ENCODE measurements at places on chromosomes 5 and 9.

DNA sequence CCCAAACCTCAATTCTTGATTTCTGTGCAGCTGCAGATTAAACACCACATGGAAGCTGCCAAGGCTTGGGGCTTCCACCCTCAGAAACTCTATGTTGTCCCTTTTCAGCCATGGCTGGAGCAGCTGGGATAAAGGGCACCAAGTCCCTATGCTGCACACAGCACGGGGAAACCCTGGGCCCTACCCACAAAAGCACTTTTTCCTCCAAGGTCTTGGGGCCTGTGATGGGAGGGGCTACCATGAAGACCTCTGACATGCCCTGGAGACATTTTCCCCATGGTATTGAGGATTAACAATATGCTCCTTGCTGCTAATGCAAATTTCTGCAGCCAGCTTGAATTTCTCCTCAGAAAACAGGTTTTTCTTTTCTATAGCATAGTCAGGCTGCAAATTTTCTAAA is 41.8 kb upstream of the CDH9 start:
- no peak for DNase-seq

- DNase-seq: no peak
Measured at GRCh38 chr5:61082516-61083280, 79.6 kb downstream of the SMIM15 start.

DNA sequence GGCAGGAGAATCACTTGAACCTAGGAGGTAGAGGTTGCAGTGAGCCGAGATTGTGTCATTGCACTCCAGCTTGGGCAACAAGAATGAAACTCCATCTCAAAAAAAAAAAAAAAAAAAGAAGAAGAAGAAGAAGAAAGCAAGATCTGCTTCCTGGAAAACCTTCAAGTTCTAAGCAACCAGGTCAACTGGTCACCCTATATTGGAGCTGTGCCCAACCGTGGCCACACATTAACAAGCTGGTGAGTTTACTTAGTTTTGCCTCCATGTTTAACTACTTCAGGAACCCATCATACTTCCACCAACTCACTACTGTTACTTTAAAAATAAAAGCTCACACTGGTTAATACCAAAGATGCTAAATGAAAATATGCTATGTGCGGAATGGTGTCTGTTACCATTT is 12.3 kb upstream of the SKP1 start:
- no peak for DNase-seq

DNA sequence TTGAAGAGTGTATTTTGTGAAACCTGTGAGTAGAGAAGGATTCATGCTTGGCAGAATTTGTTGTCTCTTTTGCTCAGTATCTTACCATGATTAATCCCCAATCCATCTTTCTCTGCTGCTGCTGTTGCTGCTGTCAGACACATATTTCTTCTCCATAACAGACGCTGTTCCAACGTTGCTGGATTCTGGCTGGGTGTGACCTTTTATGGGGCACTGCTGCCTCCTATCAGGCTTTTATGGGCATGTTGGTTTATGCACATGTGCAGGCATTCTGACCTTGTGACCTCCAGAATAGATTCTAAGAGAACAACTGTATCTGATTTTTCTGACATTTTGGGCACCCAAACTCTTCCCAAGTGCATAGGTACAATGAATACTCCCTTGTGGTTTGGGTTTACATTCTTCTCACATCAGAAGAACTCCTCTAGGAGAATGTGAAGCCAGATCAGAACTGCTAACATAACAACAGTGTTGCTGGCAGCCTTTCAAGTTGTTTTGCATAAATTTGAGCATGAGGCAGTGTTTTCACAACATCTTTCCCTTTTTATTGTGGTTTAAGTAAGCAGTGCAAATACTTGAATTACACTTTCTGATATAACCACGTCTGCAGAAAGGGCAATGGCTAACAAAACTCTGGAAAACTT is 9.2 kb upstream of the ISL1 start:
- DNase-seq: no peak
